ENCODE measurements at places on chromosomes 1 and 21.

GRCh38 chr1:247681288-247681897 is 1.9 kb upstream of the OR13G1 start:
- peak; percentile 17 for DNase-seq

DNA sequence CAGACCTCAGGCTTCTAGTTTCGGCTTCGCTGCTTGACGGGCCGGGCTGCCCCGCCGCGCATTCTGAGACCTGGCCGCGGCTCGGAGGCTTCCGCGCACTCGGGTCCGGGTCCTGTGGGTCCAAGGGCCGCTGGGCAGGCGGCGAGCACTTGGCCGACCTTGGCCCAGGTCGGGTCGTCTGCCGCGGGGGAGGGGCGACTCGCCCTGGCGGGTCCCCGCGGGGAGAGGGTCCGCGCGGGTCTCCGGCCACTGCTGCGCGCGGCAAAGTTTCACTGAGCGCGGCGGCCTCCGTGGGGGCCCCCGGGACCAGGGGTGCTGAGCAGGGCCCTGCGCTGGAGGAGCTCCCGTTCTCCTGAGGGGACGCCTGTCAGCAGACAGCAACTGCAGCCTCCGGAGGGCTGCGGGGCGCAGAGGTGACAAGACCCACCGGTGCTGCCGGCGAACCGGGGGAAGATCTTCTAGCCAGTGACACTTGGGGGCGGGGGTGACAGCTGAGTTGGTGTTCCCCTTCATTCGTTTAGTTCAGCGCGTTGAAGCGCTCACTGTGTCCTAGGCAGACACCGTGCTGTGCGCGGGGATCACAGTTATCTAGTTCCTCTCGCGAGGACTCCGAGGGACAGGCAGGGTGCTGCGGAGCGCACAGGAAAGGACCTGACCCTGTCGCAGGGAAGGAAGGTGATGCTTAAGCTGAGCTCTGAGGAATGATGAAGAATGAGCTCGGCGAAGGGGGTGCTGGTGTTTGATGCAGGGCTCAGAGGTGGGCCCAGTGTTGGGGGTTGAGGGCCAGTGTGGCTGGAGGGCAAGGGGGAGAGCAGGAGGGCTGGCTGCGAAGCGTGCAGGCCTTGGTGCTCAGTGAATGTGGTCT is 725 bp downstream of the MTFR1L start:
- DNase-seq: peak; percentile 61

- no peak for DNase-seq
Observed at GRCh38 chr21:44898851-44899767, 21.6 kb downstream of the ITGB2 start.

DNA sequence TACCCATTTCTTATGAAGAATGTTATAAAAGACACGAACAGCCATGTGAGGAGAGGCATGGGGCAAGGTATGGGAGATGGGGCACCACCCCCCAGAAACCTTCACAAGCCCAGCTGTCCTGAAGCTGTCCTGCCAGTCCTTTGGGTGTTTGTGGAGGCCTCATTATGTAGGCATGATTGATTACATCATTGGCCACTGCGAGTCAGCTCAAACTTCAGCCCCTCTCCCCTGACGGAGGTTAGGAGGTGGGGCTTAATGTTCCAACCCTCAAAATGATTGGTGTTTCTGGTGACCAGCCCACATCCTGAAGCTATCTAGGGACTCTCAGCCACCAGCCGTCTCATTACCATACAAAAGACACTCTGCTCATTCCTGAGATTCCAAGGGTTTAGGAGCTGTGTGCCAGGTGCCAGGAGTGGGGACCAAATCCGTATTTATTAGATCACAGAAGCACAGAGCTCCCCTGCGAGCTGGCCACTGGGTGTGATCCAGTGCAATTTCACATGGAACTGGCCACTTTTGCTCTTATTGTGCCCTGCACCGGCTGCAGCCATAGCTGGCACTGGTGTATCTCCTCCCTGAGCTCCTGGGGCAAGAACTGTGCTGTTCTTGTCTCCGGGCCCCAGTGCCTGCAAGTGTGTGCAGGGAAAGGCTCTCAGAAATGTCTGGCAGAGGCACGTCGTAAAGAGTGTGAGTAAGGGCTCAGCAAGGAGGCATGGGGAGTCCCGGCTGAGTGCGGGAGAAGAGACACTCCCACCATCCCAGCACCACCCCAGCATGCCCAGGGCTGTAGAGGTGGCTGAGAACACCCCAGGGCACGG is 10.5 kb downstream of the KIAA1614 start:
- no peak for DNase-seq

- no peak for DNase-seq
Observed at GRCh38 chr1:203628201-203629015, 1.8 kb downstream of the ATP2B4 start.

DNA sequence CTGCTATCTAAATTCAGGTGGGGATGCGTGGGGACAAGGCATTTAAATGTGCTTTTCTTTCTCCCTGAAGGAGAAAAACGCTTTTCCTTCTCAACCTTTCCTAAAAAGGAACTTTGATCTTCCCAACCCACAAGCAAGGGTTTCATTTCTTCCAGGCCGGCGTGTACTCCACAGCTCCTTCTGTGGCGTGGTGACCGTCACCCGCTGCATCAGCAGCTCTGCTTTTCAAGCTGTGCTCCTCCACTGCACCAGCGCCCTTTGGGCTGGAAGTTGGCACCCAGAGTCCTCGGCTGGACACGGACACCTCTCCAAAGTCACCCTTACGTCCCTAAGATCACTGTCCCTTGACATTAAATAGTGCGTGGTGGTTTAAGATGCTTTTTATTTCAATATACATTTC is 54.3 kb downstream of the PEX14 start:
- DNase-seq: no peak

GRCh38 chr1:112849425-112850033 is 106.5 kb downstream of the SLC16A1 start:
- peak; percentile 11 for DNase-seq

GRCh38 chr1:75742047-75742625 is 17.6 kb downstream of the ACADM start:
- DNase-seq: no peak

DNA sequence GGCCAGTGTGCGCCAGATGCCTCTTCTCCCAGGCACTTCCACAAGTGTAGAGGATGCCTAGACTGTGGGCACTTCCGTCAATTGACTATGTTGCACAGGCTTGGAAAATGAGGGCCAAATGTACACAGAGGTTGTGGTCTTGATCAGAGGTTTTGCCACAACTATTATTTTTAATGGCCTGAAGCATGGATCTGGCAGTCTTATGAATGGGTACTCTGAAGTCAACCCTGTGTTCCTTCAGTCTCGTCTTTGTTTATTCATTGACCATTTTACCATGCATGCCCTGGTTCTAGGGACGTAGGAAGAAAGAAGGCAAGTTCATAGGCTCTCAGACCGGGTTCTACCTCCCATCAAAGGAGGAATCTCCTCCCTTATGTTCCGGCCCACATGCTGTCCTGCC is 329.1 kb downstream of the HHAT start:
- DNase-seq: no peak

DNA sequence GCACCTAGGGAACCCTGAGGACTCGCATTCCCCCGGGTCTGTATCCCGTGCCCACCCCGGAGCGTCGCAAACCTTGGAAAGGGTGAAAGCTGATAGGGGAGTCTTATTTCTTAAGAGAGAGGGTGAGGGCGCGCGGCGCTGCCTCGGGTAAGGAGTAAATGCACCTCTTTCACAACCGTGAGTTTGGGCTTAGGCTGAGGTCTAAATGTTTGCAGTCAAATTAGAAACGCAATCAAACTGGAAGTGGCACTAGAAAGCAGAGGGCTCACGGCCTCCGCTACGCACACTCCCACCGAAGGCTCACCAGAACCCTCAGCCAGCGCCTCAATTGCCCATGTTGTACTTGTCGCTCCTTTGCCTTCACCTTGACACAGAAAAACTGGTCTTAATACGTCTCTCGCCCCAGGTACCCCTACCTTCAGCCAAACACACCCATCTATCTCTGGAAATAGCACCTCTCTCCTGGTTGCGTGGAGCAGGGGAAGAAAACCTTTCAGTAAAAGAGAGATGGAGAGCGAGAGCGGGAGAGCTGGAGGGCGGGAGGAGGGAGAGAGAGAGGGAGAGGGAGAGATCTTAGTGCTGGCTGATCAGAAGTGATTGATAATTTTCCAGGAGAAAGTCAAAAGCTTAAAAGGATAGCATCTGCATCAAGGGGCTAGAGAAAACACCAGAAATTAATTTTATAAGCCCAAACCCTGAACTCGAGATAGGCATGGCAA is 1.7 kb upstream of the HLX start:
- DNase-seq: no peak

DNA sequence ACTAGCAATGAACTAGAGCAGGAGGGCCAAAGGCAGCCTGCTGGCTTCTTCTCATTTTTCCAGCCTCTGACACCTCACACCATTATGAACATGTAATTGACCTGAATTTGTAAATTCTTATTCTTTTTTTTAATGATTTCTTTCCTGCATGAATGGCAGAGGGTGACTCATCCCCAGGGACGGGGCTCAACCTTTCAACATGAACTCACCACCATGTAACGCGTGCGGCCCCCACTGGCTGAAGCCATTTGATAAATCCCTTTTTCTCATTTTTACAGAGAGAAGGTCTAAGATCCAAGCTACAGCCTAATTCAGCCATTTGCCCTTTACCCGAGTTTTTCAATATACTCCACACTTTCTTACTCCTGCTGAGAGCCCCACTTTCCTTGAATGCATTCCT is 9.3 kb upstream of the ETS2 start:
- no peak for DNase-seq

GRCh38 chr1:55363268-55363667 is 148.1 kb upstream of the USP24 start:
- DNase-seq: no peak

GRCh38 chr1:237126180-237126579 is 84.2 kb downstream of the RYR2 start:
- no peak for DNase-seq

GRCh38 chr1:168301664-168302320 is 21.1 kb downstream of the TBX19 start:
- no peak for DNase-seq

GRCh38 chr1:7943251-7943650 is 2.6 kb upstream of the TNFRSF9 start:
- DNase-seq: no peak

- DNase-seq: no peak
Observed at GRCh38 chr1:46547481-46548383, 3.7 kb downstream of the KNCN start.

DNA sequence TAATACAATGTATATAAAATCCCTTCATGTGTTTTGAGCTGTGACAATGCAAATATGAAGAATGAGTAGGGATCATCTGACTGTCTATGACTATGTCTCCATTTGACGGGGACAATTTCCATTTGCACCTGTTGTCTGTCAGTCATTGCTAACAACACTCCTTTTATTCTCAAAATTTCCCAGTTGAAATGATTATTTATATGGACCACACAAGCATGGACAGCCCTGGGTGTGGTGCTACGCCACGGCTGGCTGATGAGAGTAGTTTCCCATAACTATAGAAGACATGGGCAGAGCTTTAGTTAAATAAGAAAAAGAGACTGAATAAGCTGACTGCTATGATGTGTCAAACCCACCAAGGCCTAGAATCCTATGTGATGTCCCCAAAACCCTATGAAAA is 135.8 kb downstream of the MAP3K21 start:
- no peak for DNase-seq

DNA sequence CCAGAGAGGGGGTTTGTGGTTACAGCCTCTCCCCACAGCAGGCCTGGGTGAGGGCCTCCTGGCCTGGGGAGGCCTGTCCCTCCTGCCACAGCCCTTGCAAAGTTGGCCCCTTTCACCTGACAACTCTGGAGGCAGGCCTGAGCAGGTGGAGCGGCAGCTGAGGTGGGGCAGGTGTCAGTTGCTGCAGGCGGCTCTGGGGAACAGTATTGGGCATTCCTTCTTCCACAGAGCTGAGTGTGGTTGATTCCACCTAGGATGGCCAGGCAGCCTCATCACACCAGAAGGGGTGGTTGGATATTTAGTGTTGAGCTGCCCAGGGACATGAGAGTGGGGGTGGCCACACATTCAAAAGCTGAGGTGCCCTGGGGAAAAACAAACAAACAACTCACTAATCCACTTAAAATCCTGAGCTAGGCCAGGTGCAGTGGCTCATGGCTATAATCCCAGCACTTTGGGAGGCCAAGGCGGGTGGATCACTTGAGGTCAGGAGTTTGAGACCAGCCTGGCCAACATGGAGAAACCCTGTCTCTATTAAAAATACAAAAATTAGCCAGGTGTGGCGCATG is 31.1 kb downstream of the PIGP start:
- no peak for DNase-seq

DNA sequence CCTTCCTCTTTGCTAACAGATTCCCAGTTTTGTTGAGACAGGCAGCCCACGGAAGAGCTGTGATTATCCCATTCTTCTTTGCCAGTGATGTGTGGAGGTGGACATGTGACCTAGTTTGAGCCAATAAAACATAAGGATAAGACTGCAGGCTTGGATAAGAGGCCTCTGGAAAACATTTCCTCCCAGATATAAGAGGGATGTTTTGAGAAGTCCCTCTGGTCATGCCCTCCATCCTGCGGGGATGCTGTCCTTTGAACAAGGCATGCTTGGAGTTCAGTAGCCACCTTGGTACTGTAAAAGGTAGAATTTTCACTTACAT is 155.7 kb downstream of the TM2D1 start:
- no peak for DNase-seq

GRCh38 chr21:14538483-14538882 is 7.6 kb downstream of the SAMSN1 start:
- DNase-seq: no peak

DNA sequence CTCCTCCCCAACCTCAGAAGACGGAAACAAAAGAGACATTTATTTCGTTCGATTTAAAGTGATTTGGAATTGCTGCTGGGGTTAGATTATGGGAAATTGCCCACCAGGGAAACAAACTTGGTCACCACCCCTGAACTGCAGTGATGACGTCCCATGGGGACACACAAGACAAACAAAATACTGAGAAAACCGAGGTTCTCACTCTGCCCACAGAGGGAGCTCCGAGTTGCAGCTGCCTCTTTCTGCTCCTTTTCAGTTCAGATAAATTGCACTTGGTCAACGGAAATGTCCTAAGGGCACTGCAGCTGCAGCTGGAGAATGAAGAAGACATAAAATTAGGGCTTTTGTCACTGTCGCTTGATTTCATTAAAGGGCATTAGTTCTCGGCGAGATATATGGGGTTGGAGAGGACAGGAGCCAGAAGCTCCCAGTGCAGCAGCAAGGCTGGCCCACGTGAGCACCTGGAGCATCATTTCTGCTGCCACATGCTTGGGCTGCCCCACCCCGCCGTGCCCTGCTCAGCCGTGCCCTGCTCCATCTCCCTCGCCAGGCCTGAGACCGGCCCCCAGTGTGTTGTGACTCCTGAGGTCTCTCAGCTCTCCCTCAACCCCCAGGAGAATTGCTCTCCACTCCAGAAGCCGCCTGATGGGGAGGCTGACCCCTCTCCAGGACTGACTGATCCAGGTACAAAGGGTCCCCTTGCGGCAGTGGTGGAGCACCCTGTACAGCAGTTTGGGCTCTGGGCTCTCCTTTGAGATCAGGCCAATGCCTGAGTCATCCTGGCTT is 231.7 kb upstream of the AJAP1 start:
- DNase-seq: no peak

- DNase-seq: no peak
Observed at GRCh38 chr1:88311265-88311664, 372.8 kb upstream of the PKN2 start.

DNA sequence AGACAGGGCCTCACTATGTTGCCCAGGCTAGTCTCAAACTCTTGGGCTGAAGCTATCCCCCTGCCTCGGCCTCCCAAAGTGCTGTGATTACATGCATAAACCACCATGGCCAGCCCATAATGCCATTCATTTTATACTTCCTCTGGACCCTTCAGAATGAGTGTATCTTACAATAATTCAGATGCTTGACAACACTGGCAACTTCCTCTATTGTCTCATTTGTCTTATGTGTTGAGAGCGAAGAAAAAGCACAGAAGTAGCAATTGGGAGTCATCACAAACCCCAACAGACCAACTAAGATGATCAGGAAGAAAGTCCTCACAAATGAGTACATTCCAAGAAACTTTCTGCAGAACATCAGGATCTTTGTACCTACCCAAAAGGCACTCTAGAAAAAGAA is 191.9 kb downstream of the RERE start:
- DNase-seq: no peak
